Stimulated activated CD4-positive, alpha-beta T cell treated with anti-CD3 and anti-CD28 coated beads, Interleukin-15, amount 100 ng/mL, for 48 hours (primary cell): ENCODE measurements at places on chromosomes 12 and 14.

GRCh38 chr14:92943855-92944570 is 21.1 kb downstream of the CHGA start:
- no peak for DNase-seq

GRCh38 chr14:104783484-104784217 is 11.9 kb downstream of the AKT1 start:
- no peak for DNase-seq

GRCh38 chr12:96070670-96071279 is 35.4 kb upstream of the LTA4H start:
- no peak for DNase-seq

DNA sequence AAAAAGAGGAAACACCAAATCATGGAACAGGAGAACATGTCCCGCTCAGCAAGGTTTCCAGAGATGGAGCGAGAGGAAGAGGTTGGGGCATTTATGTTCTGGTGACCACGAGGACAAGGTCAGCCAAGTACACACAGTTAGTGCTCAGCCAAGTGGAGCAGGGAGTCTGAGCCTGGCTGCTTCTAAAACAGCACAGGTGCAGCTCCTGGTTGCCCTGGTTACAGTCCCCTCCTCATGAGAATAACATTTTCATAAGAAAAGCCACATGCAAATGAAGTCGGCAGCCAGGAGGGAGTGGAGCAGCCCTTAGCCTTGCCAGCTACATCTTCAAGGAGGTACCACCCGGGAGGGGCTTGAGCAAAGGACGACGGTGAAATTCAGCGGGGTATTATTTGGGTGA is 81.8 kb downstream of the NOS1 start:
- no peak for DNase-seq

DNA sequence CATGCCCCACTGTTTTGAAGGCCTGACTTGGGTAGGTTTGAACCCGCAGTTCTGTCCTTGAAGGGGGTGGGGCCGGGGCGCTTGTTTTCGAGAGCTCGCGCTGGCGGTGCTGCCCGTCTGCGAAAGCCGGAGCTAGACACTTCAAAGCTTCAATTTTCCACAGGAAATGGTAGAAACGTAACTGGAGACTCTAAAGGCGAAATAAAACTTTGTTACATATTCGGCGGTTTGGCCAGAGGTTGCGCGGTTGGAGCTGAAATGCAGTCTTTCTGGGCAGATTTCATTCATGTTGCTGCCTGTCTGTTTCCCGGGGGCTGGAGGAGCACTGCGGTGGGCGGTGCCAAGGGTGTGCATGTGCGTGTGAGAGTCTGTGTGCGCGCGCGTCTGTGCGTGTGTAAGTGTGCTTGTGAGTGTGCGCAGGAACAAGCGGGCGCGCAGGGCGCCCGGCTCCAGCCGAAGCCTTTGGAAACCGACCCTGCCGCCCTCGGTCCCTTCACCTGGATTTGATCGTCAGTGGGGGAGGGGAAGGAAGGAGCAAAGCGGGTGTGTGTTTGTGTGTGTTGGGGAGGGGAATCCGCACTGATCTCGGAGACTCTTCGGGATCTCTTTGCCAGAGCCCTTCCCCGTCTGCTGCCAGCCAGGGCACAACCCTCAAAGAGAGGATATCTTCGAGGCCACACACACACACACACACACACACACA is 227.7 kb upstream of the CRY1 start:
- DNase-seq = peak; percentile 56

GRCh38 chr14:72714871-72715214 is 179.1 kb downstream of the DPF3 start:
- no peak for DNase-seq

DNA sequence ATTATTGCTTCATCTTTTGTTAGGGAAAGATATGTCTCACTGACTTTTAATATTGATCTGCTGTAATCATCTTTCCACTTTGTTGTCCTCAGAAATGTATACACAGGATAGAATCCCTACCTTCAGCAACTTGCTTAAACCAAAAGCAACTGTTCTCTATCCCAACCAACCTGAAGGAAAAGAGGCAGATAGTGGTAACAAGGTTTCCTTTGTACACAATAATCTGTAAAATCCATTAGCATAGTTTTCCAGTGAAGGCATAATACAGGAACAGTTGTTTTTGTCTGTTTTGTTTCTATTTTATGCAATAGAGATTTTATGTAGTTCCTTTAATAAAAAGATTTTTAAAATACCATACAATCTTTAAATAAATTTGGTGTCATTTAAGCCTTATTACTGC is 170.5 kb downstream of the PIK3C2G start:
- no peak for DNase-seq

DNA sequence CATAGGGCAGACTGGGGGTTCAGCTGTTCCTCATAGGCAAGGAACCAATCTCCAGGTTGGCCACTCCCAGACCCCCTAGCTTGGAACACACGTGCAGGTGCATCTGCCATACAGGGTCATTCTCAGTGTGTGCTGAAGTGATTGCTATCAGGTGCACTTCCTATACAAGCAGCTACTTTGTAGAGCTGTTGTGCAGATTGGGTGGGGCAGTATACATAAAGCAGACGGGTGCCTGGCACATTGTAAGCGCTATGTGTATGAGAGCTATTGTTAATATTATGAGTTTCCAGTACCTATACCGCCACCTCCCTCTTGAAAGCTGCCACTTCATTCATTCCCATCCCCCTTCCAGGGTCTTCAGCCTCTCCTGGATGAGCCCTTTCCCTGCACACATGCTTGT is 17.3 kb downstream of the IRF2BPL start:
- no peak for DNase-seq

GRCh38 chr12:106073179-106073578 is 65.6 kb downstream of the NUAK1 start:
- DNase-seq = no peak

DNA sequence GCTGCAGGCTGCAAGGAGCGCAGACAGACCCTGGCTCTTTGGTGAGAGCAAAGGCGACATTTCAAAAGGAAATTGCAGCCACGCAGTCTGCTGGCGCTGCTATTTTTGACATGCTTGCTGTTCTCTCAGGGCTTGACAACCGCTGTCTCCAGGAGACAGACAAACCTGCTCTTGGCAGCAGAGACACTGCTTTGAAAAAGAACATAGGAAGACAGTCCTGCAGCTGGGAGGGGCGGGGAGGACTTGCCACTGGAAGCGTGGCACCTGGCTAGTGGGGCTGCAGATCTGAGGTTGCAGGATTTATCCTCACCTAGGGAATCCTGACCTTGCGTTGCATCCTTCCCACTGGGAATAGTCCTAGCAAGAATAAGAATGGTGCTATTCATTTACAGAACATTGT is 91.8 kb upstream of the KCNA1 start:
- DNase-seq = no peak

DNA sequence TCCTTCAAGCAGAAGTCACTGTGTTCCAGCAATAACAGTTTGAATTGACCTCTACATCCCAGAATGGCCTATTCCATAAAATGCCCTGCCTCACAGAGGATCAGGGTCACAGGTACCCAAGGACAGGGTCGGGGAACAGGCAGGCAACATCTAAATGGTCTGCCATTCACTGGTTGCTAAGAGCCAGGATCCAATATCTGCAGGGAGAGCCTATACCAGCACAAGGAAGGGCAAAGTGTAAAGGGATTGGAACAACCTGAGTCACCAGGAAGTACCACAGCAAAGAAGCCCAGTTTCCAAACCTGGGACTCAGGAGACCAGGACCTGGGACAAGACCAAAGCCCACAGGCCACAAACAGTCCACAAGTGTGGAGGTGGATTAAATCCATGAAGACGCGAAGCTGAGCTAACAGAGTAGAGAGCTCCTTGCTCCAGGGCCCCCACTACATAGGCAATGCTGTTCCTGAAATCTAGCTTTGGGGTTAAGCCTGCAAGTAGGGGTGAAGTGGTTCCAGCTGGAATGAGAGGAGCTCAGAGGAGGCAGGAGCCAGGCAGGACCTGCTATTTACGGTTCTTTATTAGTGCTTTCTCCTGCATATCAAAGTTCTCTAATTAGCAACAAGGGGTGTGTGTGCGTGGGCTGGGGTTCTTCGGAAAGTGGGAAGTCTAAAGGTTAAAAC is 274.3 kb downstream of the BCL11B start:
- DNase-seq = no peak

DNA sequence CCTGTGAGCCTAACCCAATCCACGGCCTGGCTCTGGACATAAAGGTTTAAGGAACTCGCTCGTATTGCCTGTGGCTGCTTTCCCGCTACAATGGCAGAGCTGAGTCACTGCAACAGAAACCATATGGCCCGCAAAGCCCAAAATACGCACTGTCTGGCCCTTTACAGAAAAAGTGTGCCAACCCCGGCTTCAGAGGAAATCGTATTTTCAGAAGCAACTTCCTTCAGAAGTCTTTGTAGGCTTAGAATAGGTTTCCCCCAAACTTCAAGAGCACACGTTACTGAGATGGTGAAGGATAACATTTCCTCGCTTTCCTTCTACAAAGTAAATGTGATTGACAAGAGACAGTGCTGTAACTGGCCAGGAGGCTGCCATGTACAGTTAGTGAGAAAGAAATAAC is 34.8 kb upstream of the TESC start:
- peak; percentile 62 for DNase-seq

DNA sequence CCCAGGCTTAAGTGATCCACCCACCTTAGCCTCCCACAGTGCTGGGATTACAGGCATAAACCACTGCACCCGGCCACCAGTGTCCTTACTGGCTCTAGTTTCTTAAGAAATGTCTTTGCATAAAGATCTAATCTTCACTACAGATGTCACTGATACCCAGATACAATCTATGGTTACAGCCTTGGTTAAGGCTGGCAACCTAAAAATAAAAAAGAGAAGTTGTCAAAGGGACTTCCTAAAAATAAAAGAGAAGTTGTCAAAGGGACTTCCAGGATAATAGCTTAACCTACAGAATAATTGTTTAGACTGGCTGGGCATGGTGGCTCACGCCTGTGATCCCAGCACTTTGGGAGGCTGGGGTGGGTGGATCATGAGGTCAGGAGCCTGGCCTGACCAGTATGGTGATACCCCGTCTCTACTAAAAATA is 27.6 kb downstream of the ETFBKMT start:
- DNase-seq = no peak

GRCh38 chr14:53412819-53413675 is 259.9 kb upstream of the DDHD1 start:
- DNase-seq = no peak

- DNase-seq = no peak
Measured at GRCh38 chr12:15650399-15651128, 138.6 kb downstream of the EPS8 start.

DNA sequence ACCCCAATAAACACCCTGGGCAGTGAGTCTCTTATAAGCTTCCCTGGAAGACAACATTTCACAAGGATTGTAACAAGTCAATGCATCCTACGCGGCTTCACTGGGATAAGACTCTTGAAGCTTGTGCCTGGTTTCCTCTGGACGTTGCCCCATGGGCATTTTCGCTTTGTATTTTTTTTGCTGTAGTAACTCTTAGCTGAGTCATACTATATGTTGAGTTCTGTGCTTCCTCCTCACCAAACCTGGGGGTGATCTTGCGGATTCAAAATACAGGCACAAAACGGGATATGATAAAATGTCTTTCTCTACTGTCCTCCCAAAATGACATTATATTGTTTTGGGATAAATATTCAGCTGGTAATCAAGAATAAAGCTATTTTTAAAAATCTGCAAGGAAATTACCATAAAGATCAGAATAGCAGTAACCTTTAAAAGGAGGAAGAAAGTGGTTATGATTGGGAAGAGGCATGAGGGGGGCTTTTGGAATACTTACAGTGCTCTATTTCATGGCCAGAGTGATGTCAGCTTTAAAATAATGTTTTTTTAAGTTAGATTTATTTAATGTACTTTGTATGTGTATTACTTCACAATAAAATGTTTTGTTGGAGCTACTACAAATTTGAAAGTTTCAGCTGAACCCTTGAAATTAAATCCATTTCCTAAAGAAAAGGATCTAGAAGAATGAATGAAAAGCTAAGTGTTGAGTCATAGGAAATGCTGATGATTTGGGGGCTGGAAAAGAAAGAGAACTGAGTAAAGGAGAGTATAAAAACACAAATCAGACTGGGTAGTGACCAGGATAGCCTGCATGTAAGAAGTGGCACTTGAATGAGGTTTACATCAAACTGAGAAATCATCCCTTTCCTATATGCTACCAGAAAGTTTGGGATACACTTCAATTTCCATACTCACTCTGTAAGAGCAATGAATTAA is 14.7 kb downstream of the BTBD7 start:
- no peak for DNase-seq

- no peak for DNase-seq
Measured at GRCh38 chr14:95536671-95537070, 1.8 kb downstream of the GLRX5 start.

DNA sequence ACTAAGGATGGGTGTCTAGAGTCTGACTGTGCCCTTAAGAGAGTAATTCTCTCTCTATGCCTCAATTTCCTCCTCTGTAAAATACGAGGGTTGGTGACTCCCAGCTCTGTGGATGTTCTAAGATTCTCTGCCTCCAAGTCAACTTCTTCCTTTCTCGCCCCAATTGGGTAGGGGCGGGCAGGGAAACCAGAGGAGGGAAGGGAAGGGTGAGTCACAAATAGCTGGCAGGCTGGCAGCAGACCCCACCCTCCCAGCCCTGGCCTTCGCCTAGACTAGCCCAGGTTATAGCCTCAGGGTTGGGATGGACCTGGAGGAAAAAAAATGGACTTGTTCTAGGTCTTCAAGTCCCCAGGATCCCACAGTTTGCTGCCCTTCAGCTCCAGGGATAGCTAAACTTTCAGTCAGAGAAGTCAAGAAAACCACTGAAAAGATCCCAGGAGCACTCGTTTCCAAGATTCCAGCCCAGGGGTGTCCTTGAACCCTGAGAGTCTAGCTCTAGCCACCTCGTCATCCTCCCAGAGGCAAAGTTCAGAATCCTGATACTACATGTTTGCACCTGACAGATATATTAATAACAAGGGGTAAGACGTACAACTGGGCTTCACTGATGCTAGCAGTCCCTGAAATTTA is 2.3 kb downstream of the DGKA start:
- no peak for DNase-seq

GRCh38 chr14:92960706-92961566 is 38.0 kb downstream of the CHGA start:
- no peak for DNase-seq

DNA sequence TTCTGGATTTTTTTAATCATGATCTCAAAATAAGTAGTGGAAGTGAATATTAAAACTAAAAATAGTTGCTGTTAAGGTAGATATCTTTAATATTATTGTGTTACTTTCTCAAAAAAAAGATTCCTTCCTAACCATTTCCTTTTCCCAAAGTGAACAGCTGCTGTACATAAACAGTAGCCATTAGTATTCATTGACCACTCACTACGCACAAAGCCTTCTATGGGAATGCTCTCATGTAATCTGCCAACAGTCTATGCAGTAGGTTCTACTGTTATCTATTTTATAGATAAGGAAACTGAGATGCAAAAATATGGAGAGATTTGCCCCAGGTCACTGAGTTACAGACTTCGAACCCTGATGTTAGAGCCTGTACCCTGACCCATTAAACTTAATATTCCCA is 32.1 kb downstream of the ZFP36L1 start:
- DNase-seq = no peak

DNA sequence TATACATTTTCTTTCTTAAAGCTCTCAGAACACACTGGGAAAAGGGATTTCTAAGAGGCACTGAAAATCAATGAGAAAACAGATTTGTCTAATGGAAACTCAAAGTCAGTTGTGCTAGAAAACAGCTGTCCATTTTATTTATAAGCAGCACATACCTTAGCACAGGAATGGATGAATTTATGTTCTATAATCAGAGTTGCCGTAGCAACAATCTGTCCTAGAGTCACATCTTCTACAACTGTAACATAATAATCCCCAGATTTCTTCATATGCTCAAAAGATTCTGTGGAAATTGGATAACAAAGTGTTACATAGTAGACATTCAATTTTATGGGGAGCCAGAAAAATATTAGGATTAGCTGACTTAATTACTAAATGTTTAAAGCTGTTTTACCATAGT is 9.8 kb downstream of the GNPNAT1 start:
- no peak for DNase-seq

- no peak for DNase-seq
Measured at GRCh38 chr14:32012062-32012461, 65.0 kb upstream of the ARHGAP5 start.
